ENCODE measurements at places on chromosomes 2 and 18. TPM values are rescaled to one million over a fixed set of nuclear protein-coding genes. Genes with fewer than 3 reads are reported as not detected.

PSMD14 gene
- 35.7 TPM for polyA plus RNA-seq

NEB gene
- 1,512 TPM for polyA plus RNA-seq

DNA sequence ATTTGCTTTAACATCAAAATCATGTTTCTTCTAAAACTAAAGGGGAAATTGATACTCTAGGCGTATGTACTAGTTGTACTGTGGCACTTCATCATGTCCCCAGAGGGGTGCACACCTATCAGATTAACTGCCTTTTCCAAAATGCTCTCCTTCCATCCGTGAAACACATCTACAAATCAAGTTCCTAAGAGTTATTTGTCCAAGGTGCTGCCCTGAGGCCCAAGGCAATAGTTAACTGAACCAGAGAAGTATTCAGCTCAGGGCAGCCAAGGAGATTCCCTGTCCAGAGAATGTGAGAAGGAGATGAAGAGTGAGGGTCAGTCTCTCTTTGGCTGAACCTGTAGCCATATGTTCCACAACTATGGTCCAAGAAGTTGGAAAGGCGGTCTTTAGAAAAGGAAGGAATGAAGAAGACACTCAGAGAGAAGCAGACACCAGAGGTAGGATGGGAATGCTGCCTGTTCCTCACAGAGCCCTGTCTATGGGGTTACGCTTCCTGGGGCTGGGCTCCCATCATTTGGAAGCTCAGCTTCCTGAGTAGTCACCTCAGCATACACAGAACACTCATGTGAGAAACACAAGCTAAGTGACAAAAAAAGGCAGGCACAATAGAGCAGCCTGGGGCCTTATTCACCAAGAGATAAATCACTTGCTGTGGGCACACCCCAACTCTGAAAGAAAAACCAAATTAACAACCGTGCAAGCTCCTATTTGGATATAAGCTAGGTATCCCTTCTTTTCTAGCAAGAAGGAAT, 55.6 kb downstream of the ANKRD44 start:
- no peak for DNase-seq

- DNase-seq = no peak
These were observed 136.7 kb downstream of the SP3 start for GRCh38 chr2:173828189-173829142.

- DNase-seq = peak; percentile 52
These were observed 3.6 kb downstream of the SOX11 start for GRCh38 chr2:5695654-5696403.

DNA sequence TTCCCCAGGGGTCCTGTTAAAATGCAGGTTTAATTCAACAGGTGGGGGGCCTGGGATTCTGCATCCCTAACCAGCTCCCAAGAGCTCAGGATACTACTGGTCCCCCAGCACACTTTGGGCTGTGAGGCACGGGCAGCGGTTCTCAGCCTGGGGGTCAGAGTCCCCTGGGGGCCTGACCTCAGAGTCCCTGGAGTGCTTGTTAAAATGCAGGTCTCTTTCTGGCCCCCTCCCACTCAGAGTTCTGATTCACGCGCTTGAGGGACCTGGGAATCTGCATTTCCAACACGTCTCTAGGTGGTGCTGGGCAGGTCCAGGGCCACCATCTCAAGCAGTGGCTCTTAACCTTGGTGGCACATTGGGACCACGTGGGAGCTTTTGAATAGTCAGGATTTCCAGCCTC, 2.8 kb upstream of the OTOS start:
- DNase-seq = no peak

- no peak for DNase-seq
These were observed 4.3 kb downstream of the ITGAV start for GRCh38 chr2:186594001-186594722.

GRCh38 chr2:164898475-164898874, 56.9 kb downstream of the SLC38A11 start:
- no peak for DNase-seq

GRCh38 chr2:173264603-173265366, 89.9 kb upstream of the CDCA7 start:
- peak; percentile 19 for DNase-seq

DNA sequence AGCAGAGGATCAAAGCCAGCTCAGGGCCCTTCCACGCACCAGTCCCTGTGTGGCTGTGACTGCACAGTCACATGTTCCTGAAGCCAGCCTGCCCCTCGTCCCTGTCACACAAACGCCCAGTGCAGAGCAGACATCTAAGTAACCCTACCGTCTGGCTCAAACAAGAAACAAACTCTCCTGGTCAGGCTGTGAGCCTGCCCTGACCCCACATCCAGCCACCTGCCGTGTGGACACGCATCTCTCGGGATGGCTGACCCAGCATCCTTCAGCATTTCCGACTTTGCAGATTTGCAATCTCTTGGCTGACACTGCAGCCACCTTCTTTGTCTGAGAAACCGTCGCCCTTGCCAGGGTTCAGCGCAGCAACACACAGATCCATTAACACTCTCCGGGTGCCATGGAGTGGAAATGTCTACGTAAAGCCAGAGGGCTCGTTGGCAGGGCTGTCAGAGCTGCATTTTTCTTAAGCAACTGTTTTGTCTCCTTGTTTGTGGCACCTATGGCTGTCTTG, 82.3 kb upstream of the ASAP2 start:
- no peak for DNase-seq

- no peak for DNase-seq
These were observed 24.7 kb upstream of the DARS1 start for GRCh38 chr2:136010126-136010525.

DNA sequence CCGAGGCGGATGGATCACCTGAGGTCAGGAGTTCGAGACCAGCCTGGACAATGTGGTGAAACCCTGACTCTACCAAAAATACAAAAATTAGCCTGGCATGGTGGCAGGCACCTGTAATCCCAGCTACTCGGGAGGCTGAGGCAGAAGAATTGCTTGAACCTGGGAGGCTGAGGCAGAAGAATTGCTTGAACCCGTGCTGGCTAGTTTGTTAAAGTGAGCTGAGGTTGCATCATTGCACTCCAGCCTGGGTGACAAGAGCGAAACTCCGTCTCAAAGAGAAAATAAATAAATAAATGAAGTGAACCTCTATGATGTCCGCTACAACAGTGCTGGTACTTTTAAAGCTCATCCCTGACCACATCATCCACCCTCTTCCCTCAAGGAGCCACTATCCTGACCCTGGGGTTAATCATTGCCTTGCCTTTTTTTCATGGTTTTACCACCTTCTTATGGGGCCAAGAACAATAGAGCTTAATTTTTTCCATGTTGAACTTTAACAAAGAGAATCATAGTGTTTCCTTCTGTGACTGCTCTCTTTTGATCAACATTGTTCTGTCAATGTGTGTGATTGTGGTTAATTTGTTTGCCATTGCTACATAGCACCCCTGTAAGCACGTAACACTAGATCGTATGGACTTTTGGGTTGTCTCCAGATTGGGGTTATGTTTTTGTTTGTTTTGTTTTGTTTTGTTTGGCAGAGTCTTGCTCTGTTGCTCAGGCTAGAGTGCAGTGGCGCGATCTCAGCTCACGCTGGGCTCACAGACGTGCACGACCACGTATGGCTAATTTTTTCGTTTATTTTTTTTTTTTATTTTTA, 17.1 kb upstream of the ATRAID start:
- DNase-seq = no peak

GRCh38 chr2:136319651-136320050, 201.7 kb upstream of the CXCR4 start:
- DNase-seq = no peak

DNA sequence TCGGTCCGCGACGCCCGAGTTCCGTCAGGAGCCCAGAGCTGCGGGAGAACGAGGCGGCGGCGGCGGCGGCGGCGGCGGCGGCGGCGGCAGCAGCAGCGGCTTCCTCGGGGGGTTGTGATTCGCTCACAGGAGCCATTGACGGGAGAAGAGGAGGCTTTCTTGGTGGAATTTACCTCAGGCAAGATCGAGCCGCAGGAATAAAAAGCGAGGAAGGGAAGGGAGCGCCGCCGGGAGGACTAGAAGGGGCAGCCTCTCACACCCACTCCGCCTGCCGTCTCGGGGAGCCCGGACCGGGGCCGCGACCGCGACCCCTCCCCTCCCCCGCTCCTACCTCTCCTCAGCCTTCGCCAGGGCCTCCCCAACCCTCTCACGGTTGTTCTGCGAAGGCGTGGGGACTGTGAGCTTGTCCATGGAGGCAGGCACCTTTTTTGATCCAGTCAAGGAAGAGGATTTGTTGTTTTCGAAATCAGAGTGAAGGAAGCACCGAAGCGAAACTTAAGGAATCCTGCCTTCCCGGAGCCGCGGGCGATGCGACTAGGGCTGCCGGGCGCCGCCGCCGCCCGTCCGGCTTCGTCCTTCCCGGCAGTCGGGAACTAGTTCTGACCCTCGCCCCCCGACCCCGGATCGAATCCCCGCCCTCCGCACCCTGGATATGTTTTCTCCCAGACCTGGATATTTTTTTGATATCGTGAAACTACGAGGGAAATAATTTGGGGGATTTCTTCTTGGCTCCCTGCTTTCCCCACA, 506 bp downstream of the BMPR2 start:
- peak; percentile 52 for DNase-seq
